WTC11 (cell line): ENCODE measurements at places on chromosomes 12 and 14. TPM values are rescaled to one million over a fixed set of nuclear protein-coding genes. Genes with fewer than 3 reads are reported as not detected.

The NRXN3 gene
- total RNA-seq = 2.5 to 3.0 TPM (median 2.9 TPM) in 3 replicates

The RNF212B gene
- 0.27 to 0.55 TPM (median 0.46 TPM) in 3 replicates for total RNA-seq

The FKBP11 gene
- 54.7 to 64.5 TPM (median 62.9 TPM) in 3 replicates for total RNA-seq

The KLHL28 gene
- total RNA-seq = 8.7 to 9.8 TPM (median 9.0 TPM) in 3 replicates
